Foreskin keratinocyte (primary cell): ENCODE measurements at places on chromosomes 3 and 15.

DNA sequence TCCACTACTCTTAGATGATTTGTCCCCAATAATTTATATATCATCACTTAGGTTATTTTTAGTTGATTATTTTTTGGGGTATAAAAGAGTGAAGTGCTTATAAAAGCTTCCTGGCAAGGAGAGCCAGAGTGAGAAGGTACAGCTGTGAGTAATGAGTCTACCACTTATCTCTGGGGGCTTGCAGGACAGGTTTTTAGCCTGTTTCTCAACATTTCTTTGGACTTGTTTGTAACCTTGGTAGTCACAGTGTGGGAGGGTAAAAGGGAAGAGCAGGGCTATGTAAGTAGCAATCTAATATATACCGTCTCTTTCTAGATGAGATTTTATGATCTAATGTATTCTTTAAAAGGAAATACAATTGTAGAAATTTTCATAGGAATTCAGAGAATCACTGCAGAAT is 321.3 kb upstream of the GOLIM4 start:
- peak; percentile 73 for DNase-seq

DNA sequence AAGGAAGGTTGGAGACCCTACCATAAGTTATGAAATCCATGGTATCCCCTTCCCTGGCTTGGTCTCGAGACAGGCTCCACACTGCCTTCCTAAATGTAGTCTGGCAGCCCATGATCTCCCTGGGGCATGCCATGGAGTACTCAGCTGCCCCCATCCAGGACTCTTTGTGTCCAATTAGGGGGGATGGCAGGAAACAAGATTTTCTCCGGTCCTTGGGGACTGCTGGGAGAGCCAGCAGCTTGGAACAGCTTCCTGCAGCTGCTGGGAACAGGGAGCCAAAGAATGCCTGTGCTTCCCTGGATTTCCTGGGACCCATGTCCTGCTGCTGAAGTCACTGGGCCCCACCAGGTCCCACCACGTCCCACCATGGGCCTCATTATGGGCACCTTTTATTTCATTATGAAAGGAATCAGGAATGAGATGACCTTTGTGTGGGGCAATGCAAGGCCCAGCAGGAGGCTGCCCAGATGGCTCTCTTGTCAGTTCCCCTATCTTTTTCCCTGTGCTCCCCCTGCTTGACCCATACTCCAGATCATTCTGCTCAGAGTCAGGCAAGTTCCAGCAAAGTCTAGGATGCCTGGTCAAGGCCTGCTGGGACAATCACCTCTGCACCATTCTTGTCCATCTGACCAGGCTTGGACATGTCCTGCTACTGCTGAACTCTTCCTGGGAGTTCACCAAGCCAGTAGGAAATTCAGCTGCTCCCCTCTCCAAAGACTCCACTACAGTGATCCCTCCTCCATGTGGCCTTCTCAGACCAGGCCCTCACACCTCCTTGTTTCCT is 15.0 kb upstream of the DAG1 start:
- no peak for DNase-seq

DNA sequence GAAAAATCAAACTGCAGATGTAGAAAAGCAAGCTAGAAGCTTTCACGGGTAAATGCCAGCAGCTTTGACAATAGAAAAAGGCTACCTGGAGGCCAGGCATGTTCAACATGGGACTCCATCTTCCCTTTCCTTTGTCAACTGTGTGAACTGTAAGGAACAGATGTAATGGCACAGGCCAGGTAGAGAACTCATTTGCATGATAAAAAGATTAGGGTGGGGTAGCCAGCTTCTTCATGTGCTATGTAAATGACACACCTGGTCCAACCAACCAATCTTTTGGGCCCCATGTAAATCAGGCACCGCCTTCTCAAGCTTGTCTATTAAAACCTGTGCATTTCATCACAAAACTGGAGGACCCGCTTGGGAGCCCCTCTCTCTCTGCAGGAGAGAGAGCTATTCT is 686.5 kb upstream of the GOLIM4 start:
- DNase-seq = no peak

- DNase-seq = no peak
Measured at GRCh38 chr3:79178471-79179180, 589.2 kb downstream of the ROBO1 start.

GRCh38 chr15:53074221-53074620 is 284.1 kb upstream of the ONECUT1 start:
- DNase-seq = no peak

- DNase-seq = no peak
Measured at GRCh38 chr15:43469867-43470266, 23.1 kb downstream of the TP53BP1 start.

DNA sequence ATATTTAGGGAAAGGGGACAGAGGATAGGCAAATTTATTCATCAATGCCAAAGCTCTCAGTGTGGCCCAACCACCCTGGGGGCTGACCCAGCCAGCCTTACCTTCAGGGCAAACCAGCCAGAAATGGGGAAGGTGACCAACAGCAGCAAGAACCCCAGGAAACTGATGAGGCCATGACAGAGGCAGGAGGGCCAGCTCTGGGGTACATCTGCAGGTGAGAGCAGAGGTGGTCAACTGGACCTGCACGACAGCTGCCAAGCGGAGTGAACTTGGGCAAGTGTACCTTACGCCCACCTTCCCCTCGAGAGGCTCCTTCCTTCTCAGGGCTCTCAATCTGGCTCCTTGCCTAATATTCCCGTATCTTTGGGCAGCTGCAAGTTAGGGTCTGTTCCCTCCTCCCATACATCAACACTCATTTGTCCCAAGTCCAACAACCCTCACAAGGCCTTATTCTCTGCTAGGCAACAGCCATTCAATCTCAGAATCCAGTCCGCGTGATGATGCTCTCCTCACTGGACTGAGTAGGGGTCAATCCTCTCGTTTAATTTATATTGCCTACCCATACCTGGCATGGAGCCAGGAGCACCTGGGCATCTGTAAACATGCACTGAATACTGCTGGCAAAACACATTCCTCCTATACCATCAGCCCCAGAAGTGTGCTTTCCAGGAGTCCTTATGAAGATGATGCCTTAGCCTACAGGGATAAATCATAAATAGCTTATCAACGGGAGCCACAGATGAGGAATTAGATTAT is 1.7 kb downstream of the STOML1 start:
- DNase-seq = no peak

GRCh38 chr15:83077491-83078230 is 10.6 kb upstream of the BTBD1 start:
- no peak for DNase-seq

GRCh38 chr15:67838789-67839332 is 984 bp downstream of the RNU6-1 start:
- no peak for DNase-seq

DNA sequence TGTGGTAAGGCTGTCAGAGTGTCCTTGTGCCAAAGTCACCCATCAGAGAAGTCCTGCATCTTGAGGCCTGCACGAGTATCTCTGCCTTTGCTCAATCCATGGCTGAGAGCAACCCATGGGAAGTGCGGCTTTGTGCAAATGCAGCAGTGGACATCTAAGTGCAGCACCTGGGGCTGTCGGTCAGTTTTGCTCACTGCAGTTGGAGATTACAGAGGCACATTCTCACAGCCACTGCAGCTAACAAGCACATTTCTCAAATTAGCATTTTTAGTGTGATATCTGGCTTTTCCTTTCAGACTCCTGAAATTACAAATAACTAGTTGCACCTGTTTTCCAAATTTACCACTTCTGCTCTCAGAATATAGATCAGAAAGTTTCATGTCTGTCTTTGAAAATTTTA is 81.5 kb upstream of the DAZL start:
- DNase-seq = no peak

DNA sequence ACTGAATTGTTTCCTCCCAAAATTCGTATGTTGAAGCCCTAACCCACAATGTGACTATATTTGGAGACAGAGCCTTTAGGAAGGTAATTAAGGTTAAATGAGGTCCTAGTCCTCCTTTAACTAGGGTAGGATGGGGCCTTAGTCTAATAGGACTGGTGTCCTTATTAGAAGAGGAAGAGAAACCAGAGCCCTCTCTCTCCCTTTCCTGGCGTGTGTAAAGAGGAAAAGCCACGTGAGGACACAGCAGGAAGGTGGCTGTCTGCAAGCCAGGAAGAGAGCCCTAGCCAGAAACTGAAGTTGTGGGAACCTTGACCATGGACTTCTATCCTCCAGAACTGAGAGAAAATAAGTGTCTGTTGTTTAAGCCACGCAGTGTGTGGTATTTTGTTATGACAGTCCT is 94.3 kb downstream of the OXNAD1 start:
- no peak for DNase-seq

- DNase-seq = no peak
Measured at GRCh38 chr3:38115645-38116427, 21.1 kb downstream of the ACAA1 start.

- DNase-seq = no peak
Measured at GRCh38 chr15:74906067-74906449, 593 bp downstream of the FAM219B start.

DNA sequence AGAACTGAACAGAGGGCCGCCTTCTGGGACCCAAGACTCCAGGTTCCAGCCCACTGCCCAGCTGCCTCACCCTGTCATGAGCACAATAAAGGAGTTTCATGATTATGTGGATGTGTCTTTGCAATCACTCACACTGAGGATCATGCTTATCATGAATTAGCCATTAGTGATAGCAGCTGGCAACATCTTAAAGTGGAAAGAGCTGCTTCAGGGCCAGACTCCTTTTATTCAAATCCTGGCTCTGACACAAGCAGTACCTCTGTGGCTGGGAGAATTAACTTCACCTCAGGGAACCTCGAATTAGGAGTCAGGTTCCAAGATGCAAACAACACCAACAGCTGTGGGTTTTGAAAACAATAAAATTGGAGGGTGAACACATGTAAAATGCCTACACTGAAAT is 6.6 kb upstream of the SCAP start:
- DNase-seq = no peak

DNA sequence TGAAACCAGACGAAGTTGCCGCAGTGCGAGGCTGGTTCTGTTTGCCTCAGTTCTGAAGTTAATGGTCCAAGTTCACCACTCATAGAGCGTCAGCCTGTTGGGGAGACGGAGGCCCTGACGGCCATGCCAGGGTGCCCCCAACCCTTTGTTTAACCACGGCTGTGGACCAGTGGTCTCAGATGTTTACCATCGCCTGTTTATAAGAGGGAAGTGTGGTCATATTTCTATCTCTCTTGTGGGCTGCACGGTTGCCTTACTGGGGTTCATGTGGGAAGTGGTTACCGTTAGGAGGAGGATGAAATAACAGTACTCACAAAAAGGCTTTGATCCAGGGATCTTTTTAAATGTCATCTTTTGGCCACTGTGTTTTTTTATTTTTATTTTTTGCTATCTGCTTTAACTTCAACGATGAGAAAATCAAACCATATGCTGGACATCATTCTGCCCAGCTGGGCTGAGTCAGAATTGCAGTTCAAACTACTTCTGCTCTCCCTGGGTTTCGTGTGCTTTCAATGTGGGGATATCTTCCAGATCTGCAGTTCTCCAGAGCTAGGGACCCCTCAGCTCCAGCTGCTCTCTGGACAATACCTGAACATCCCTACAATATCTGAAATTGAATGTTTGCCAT is 17.8 kb downstream of the SMAD3 start:
- no peak for DNase-seq

DNA sequence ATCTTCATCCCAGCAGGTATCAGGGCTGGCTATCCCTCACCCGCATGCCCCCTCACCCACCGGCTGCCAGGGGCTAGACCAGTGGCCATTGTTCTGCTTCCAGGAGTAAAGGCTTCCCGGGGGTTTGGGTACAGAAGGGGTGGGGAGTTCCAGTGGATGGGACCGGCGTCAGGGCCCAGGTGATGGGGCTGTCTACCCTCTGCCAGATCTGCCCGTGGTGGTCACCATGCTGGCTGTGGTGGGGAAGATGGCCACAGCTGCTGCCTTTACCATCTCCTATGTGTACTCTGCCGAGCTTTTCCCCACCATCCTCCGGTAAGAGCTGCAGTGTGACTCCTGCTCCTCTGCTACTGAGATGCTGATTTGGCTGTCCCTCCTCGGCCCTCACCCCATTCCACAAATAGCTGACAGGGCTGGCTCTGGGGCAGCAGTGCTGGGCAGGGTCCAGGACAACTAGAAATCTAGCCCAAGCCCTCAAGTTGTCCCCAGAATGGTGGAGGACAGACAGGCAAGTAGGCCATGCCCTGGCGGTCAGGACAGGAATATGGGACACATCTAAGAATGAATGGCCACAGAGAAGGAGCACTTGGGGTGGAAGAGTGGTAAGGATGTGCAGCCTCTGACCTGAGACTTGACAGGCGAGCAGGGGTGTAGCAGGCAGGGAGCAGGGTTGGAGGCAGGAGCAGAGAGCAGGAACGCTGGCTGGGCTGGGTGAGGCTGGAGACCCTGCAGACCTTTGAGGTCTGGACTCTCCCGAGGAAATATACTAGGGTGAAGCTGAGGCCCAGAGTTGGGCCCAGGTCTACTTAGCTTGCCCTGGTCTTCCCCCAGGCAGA is 5.8 kb upstream of the SLC22A14 start:
- DNase-seq = no peak

DNA sequence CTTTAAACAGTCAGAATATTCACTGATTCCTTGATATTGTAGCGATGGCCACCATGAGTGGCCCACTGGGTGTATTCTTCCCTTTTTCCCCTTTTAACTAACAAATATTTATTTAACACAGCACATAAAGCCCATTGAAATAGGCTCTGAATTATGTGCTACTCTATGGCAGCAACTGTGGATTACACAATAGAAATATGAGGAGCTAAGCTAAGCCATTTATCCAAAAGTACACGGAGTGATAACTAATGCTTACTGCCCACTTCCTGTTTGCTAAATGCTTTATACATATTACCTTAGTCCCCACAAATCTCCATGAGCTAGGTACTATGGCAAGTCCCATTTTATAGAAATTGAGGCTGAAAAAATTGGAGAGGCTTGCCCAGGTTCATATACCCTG is 17.9 kb downstream of the ILDR1 start:
- no peak for DNase-seq

DNA sequence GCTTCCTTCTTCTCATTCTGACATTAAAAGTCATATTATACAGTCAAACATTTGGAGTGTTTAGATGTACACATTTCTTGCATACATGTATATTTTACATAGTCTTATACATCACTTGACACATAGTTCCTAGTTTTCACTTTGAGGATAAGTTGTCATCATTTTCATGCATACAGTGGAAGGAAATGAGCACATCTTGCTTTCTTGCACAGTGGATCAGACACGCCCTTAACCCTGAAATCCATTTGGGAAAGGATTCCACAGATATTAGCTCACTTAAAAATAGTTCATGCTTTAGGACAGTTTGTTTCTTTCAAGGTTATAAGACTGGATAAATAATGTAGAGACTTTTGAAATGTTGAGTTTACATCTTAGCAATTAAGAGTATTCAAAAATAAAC is 148.6 kb upstream of the MME start:
- DNase-seq = peak; percentile 25

- DNase-seq = peak; percentile 57
Measured at GRCh38 chr15:41790756-41791546, 16.7 kb downstream of the MAPKBP1 start.

DNA sequence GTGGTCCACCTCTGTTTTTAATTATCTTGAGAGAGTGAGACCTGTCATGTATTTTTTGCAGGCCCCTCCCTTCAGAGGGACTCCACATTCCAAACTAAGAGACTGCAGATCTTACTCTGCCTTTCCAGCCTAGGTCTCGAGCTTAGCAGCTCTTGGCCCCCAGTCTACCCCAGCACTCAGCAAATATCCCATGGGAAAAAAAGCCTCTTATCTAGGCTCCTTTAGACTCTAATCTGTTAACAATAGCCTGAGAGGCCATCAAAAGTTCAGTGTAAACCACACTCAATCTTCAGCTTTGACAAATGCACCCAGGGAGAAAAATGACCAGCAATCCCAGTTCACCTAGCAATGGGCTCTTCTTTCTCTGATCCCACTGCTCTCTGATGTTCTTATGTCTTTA is 8.6 kb upstream of the BLM start:
- no peak for DNase-seq
